Esophagus squamous epithelium (tissue), 5 donors: ENCODE measurements at places on chromosomes 2 and 18.

GRCh38 chr2:120317916-120318315 lies 28.0 kb upstream of the INHBB start:
- no peak for DNase-seq

GRCh38 chr2:230244211-230244610 lies 18.7 kb downstream of the SP140 start:
- no peak for DNase-seq

DNA sequence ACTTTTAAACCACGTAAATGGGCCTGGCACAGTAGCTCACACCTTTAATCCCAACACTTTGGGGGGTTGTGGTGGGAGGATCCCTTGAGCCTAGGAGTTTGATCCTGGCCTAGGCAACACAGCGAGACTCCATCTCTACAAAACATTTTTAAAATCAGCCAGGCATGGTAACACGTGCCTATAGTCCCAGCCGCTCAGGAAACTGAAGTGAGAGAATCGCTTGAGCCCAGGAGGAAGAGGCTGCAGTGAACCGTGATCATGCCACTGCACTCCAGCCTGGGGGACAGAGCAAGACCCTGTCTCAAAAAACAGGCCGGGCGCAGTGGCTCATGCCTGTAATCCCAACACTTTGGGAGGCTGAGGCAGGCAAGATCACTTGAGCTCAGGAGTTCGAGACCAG lies 12.2 kb downstream of the ROCK1 start:
- no peak for DNase-seq

DNA sequence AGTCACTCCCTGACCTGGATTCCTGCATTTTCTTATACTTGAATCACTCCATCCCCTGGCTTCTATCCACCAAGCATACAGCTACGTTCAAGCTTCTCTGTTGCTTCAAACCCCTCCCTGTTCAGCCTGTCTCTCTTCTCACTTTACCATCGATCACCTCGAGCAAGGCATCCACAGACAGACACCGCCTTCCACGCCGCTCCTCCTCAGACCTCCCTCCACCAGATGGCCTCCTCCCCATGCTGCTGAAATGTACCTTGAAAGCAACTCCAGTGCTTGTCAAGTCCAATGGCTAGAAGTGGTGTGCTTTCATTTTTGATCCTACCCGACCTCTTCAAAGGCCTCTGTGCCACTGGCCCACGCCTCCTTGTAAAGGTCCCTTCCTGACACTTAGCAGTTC lies 131.3 kb upstream of the ACAA2 start:
- DNase-seq = no peak

- DNase-seq = no peak
Observed at GRCh38 chr2:102425441-102426132, 2.6 kb downstream of the IL18RAP start.

DNA sequence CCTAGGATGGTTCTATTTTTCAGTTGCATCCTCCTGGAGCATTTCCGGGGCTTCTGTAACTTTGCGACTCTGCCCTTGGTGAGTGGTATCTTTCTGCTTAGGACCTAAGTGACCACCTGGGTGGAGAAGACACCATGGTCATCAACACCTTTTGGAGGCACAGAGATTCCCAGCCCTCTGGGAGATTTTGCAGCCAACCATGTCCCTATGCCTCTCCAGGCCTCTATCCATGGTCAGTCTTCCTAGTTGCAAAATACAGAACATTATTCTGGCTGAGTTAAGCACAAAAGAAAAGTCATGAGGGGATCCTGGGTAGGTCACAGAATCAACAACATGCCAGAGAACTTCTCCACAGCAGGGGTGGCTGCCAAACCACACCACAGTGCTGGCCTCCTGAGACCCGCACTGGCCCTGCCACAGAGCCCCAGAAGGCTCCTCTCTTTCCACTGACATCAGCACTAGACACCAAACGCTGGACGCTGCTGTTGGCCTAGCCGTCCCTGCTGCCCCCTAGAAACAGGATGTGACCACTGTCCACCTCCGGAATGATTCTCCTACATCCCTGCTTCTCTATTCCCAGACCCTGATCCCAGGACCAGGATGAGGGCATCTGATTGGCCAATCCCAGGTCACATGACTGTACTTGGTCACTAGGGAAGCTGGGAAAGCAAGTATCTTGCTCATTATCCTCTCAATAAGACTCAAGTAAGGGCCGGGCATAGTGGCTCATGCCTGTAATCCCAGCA lies 47.7 kb downstream of the SMAD7 start:
- no peak for DNase-seq

DNA sequence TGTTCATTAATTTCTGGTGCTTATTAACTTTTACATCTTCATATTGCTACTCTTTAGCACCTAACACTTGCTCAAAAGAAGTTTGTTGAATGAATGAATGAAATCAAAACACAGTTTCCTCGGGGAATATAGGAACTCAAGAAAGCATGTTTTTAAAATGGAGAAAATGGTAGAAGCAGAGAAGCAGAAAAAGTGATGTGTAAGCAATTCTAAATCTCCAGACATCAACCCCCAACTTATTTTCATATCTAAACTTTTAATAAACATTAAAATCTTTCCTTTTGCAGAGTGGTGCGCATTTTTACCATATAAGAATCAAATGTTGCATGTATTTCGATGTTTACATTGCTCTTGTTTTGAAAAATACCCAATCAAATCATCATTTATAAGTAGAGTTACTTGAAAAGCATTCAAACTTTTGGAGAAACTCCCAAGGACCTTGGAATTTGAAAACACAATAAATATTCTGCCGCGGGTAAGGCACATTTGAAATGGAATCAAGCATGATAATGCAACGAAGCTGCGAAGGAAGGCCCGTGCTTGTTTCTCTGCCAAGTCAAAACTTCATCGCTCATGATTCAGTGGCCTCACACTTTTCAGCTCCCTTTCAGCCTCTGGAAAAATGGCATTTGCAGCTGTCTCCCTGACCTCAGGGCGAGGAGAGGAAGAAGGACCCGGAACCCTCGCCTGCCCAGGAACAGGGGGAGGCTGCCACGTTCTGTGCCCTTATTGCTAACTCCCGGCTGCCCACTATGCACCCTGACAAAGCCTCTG lies 26.7 kb upstream of the SMIM21 start:
- no peak for DNase-seq

GRCh38 chr2:33083699-33084387 lies 137.1 kb downstream of the LTBP1 start:
- no peak for DNase-seq
